Foreskin keratinocyte (primary cell): ENCODE measurements at places on chromosomes 12 and 14. TPM values are rescaled to one million over a fixed set of nuclear protein-coding genes. Genes with fewer than 3 reads are reported as not detected.

- no peak for DNase-seq
These were observed 394.9 kb downstream of the RAD51B start for GRCh38 chr14:68214431-68214830.

DNA sequence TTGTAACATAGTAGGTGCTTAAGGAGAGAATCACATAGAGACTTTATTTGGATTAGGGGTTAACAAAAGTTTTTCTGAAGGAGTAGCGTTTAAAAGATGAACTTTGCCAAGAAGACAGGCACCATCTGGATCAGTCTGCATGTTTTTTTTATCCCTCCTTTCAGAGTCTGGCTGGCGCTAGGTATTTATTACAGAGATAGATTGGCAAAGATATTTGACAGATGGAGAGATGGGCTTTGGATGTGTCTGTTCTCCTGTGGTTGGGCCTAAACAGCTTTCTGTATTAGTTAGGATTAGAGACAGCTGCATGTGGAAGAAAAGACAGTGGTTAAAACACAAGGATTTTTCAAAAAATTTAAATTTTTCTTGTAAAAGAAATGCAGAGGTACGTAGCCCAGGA is 133.9 kb downstream of the C12orf75 start:
- DNase-seq = no peak

- no peak for DNase-seq
These were observed 87.4 kb downstream of the PIWIL1 start for GRCh38 chr12:130424858-130425697.

Gene LBHD2
- not detected in 2 replicates for total RNA-seq

GRCh38 chr12:47867495-47867941 is 37.3 kb downstream of the VDR start:
- peak; percentile 75 for DNase-seq

Gene TCL1B
- total RNA-seq = not detected in 2 replicates

GRCh38 chr12:42365486-42365885 is 39.5 kb downstream of the PPHLN1 start:
- no peak for DNase-seq

DNA sequence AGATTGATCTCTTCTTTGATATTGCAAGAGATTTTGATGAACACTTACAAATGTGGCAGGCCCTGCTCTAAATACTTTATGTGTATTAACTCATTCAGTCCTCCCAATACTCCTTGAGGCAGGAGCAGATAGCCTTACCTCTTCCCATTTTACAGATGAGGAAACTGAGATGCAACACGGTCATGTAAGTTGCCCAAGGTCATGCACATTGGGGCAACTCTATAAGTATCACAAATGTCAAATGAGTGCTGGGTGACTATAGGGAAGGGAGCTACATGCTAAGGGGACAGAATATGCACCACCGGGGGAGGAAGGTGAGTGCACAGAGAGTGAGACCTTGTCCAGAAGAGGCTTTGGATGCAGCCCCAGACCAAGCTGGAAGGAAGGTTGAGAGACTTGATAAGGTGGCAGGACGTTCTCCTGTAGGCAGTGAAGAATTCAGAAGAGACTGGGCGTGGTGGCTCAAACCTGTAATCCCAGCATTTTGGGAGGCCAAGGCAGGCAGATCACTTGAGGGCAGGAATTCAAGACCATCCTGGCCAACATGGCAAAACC is 132.3 kb upstream of the PWP1 start:
- no peak for DNase-seq

DNA sequence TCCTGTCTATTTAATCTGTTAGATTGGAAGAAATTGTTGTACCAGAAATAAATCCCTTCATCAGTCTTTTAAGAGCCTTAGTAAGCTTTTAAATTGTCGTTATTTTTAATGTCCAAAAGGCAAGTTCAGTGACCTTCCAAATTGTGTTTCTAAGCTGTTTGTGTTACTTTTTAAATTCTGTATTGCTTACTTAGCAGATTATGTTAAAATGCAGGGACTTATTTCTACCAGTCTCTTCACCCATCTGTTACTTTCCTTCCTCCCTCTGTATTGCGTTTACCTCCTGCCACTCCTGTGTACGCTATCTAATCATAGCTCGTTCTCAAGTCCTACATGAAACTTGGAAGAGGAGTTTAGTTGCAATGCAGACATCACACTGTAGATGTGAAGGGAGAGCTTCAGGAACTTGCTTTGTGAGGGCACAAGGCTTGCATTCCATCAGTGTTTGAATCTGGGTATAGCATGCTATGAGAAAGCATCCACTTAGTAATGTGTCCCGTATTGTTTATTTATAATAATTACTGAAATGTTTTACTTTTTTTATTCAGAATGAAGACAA is 406.5 kb upstream of the RGS6 start:
- DNase-seq = no peak

- DNase-seq = peak; percentile 27
These were observed 5.8 kb downstream of the KMT5A start for GRCh38 chr12:123389560-123390351.

Gene KCNH3
- total RNA-seq = 0.20 and 0.25 TPM in 2 replicates

- peak; percentile 23 for DNase-seq
These were observed 136.8 kb upstream of the PTPRB start for GRCh38 chr12:70774055-70774454.

Gene ERH
- total RNA-seq = 191 and 216 TPM in 2 replicates

Gene KLHDC1
- 0.49 and 0.71 TPM in 2 replicates for total RNA-seq

DNA sequence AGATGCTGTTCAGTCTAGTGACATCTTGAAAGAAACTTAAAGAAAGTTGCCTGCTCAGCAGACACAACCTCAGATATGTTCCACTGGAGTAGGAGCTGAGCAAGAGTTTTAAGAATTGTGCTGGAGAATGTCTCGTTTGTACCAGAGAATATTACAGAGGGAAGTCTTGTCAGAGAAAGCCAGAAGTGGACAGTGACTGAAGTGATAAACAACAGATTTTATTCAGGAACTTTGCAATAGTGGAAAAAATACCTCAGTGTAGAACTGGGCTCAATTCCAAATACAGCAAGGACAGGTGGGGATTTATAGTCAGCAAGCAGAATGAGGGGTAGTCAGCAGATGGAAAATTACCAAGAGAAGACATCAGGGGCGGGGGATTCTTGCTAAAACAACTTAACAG is 18.6 kb downstream of the ZDHHC17 start:
- DNase-seq = no peak

GRCh38 chr12:59649203-59649602 is 53.4 kb downstream of the SLC16A7 start:
- no peak for DNase-seq

DNA sequence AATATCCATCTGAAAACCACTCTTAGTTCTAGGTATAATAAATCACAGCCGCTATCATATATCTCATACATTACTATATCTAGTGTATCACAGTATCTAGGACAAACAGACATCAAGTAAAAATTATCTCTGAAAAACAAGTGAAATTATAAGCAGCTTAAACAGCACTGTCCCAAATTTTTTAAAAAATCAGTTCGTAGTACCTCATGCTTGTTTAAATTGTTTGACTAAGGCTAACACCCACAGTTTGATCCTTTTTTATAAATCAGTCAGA is 33.9 kb downstream of the CDK17 start:
- no peak for DNase-seq

DNA sequence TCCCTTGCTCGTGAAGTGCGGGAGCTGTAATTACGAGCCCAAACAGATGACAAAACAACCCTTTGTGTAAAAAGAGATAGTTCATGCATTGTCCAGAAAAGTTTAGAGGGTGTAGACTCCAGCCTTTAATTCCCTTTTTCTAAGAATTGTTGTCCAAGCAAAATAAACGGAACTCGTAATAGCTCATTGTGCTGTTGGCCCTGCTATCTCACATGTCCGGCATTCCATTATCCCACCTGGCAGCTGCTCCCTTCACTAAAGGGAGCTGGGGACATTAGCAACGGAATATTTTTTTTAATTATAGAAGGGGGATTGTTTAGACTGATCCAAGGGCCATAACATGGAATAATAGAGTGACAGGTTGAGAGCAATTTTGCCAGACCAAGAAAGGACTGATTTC is 277.5 kb upstream of the TBX3 start:
- DNase-seq = no peak

GRCh38 chr14:71271166-71271945 is 364.1 kb downstream of the PCNX1 start:
- DNase-seq = no peak

GRCh38 chr14:30160608-30161007 is 233.0 kb upstream of the PRKD1 start:
- no peak for DNase-seq

Gene GARIN6
- total RNA-seq = not detected in 2 replicates

Gene MAPKAPK5
- total RNA-seq = 38.6 and 40.8 TPM in 2 replicates

GRCh38 chr12:104890476-104891096 is 67.5 kb downstream of the SLC41A2 start:
- no peak for DNase-seq

Gene APAF1
- 17.0 and 18.6 TPM in 2 replicates for total RNA-seq

Gene CLEC14A
- total RNA-seq = not detected in 2 replicates

Gene GLIPR1L2
- 0.14 and 0.41 TPM in 2 replicates for total RNA-seq

DNA sequence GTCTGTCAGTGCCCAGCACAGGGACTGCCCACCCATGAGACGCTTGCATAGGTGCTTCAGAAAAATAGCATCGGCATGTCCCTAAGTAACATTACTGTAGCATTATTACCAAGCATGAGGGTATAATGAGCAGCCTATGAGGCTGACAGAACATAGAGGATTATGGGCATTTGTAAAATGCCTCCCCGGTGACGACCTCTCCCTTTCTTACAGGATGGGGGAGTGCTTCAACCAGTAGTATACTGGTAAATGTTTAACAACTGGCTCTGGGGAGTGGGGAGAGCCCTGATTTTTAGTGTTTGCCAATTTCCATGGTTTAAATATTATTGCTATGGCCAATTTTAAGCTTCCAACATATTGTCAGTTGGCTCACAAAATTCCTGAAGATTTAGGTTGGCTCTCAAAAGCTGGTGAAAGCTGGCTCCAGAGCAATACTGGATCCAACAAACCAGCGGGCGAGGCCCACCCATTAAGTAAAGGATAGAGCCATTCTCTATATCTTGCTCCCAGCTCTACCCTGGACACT is 104.5 kb downstream of the ETNK1 start:
- no peak for DNase-seq
